Sigmoid colon (tissue), 7 donors: ENCODE measurements at places on chromosomes 12 and 14. TPM values are rescaled to one million over a fixed set of nuclear protein-coding genes. Genes with fewer than 3 reads are reported as not detected.
A peak's percentile ranks its signal among the peaks of the same experiment; 100 is the strongest.

Gene TAS2R19
- total RNA-seq, result 5.0 TPM

Gene MMP17
- total RNA-seq, result 3.6 TPM

Gene TAS2R7
- not detected for total RNA-seq

Gene USP44
- 6.1 TPM for total RNA-seq

Gene REP15
- 1.7 TPM for total RNA-seq

Gene RFLNA
- total RNA-seq, result not detected

Gene CD4
- total RNA-seq, result 2.5 TPM

Gene AJUBA
- total RNA-seq, result 5.0 TPM

DNA sequence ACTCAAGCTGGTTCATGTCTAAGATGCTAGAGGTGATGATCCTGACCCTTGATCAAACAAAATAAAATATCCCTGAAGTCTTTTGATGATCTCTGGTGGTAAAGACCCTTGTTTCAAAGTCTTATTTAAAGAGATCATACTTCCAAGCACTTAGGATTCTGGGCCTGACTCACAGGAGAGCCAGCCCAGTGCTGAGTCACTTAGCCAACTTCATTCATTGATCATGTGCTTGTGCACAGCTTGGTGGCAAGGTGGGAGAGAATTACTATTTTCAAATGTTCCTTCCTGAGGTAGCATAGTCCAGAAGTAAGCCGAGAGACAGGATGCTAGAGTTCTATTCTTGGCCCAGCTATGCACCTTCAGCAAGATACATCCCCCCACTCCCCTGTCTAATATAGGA is 40.6 kb downstream of the SCN8A start:
- no peak for DNase-seq

DNA sequence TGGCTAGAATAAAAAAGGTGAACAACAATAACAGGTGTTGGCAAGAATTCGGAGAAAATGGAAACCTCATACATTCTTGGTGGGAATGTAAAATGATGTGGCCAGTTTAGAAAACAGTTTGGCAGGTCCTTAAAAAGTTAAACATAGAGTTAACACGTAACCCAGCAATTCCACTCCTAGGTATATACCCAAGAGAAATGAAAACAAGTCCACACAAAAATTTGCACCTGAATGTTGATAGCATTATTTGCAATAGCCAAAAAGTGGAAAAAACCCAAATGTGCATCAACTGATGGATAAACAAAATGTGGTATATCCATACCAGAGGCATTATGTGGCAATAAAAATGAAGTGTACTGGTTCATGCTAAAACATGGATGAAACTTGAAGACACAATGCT is 2.3 kb upstream of the MYO1H start:
- DNase-seq, result no peak

DNA sequence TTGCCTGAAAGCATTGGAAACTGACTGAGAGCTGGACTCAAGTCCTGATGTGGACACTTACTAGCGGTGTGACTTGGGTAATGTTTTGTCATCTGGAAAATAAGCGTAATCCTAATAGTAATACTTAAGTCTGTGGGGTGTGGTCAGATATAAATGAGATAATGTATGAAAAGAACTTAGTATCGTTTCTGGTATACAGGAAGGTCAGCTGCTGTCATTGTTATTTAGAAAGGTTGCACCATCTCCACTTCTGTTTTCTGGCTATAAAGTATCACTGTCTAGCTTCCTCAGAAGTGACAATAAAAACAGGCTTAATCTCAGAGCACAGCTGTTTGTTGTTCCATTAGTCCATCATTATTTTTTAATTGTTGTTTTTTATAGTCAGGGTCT is 34.1 kb upstream of the TUBA1C start:
- no peak for DNase-seq

GRCh38 chr14:61875483-61875882 is 113.3 kb downstream of the SNAPC1 start:
- no peak for DNase-seq

GRCh38 chr14:61780125-61780524 is 17.9 kb downstream of the SNAPC1 start:
- no peak for DNase-seq

DNA sequence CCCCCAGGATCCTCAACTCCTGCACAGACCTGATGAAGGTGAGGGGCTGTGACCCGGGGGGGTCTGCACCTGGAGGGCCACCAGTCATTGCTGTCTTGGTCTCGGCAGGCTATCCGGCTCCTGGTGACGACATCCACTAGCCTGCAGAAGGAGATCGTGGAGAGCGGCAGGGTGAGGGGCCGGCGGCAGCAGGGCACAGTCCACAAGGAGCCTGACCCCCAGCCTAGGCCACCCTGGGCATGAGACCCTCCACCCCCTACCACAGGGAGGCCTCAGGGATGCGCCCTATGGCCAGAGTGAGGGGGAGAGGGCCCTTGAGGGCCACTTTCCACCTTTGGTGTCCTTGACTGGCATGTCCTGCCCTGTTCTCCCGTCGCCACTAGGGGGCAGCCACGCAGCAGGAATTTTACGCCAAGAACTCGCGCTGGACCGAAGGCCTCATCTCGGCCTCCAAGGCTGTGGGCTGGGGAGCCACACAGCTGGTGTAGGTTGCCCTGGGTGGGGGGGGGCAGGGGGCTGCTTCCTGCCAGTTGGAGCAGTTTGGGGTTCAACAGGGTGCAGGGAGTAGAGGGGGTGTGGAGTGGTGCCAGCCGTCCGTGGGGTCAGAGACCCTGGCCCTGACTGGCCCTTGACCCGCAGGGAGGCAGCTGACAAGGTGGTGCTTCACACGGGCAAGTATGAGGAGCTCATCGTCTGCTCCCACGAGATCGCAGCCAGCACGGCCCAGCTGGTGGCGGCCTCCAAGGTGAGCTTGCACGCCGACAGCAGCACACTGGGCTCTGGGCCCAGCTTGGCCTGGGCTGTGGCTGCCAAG is 25.0 kb downstream of the HIP1R start:
- peak; percentile 92 for DNase-seq

GRCh38 chr14:48690349-48690748 is 895.8 kb downstream of the RPS29 start:
- DNase-seq, result no peak

- DNase-seq, result no peak
Measured at GRCh38 chr12:75115748-75116147, 93.9 kb downstream of the KCNC2 start.

- DNase-seq, result no peak
Measured at GRCh38 chr12:65653321-65653720, 171.0 kb upstream of the HMGA2 start.

DNA sequence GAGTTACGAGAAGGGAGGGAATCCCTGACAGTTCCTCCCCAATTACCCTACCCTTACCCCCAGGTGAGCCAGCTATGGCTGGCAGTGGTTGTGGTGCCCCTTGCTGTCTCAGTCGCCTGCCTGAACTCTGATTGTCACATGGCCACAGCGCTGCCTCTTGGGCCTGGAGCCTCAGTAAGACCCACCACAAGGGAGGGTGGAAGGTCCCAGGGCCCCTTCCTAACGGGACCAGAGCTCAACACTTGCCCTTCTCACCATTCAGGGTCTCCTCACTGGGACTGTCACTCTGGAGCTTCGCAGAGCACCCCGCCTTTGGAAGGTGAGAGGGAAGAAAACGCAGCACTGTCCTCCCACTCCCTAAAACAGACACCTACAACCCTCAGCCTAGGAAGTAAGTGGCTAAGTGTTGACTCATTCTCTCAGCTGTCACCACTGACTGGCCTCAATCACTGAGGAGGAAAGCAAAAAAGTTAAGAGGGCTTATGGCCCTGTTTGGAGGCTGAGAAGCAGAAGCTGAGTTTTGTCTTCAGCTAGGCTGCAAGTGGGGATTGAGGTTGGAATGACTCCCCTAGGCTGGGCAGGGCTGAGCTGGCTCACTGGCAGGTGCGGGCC is 1.0 kb downstream of the TMEM253 start:
- DNase-seq, result no peak

- DNase-seq, result no peak
Measured at GRCh38 chr14:68866991-68867533, 74.2 kb upstream of the ZFP36L1 start.

- DNase-seq, result no peak
Measured at GRCh38 chr14:90842726-90843125, 26.5 kb upstream of the TTC7B start.

GRCh38 chr12:108884116-108885012 is 4.5 kb downstream of the DAO start:
- no peak for DNase-seq

DNA sequence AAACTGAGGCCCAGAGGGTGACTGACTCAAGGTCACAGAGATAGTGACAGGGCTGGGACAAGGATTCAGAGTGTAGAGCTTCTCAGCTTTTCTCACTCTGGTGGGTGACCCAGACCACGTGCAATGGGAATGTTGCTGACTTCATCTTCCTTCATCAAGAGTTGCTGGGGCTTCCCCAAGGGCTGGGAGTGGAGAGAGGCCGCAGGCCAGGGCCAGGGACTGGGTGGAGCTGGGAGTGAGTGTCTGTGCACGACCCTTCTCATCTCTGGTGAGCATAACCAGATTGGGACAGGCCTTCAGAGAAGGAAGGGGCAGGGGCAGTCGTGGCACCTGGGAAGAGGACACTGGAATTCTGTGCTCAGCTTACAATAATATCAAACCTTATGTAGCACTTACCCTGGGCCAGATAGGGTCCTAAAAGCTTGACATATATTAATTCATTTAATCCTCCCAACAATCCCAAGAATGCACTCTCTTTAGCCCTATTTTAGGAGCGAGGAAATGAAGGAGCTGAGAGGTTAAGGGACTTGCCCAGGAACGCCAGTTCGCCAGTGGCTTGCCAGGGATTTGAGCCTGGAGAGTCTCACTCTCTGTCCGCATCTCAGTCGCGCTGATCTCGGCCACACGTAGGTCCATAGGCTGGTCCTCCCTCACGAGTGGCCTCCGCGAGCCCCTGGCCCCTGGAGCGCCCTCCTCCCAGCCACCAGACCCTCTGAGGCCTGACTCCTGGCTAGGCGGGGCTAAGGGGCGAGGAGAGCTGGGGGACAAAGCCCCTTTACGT is 15.8 kb downstream of the KRT18 start:
- DNase-seq, result no peak

DNA sequence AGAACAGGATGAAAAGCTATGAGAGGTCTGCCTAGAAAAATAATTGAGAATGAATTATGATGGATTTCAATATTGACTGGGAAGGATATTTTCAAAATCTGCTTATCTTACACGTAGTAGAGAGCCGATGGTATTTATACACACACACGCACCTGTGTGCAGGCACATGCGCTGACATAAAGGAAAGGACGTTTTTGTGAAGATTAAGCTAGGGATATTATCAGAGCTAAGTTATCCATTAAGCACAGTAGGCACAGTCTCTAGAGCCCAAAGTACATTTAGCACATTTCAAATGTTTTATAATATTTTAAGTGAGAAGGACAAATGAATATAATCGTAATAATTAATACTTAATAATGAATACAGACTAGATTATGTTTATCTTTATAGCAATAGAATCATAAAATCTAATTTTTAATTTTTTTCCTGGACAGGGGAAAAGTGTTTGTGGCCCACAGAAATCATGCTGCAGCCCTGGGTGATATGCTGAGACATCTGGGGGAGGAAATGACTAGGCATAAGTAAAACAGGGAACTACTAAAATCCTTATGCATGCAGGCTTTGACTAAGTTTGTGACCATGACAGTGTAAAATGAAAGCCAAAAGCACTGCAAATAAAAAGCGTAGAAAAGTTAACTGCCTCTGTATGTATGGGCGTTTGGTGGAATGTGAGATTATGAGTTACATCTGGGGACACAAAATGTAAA is 146.1 kb downstream of the KITLG start:
- no peak for DNase-seq

- no peak for DNase-seq
Measured at GRCh38 chr12:77837876-77838291, 7.2 kb downstream of the NAV3 start.

DNA sequence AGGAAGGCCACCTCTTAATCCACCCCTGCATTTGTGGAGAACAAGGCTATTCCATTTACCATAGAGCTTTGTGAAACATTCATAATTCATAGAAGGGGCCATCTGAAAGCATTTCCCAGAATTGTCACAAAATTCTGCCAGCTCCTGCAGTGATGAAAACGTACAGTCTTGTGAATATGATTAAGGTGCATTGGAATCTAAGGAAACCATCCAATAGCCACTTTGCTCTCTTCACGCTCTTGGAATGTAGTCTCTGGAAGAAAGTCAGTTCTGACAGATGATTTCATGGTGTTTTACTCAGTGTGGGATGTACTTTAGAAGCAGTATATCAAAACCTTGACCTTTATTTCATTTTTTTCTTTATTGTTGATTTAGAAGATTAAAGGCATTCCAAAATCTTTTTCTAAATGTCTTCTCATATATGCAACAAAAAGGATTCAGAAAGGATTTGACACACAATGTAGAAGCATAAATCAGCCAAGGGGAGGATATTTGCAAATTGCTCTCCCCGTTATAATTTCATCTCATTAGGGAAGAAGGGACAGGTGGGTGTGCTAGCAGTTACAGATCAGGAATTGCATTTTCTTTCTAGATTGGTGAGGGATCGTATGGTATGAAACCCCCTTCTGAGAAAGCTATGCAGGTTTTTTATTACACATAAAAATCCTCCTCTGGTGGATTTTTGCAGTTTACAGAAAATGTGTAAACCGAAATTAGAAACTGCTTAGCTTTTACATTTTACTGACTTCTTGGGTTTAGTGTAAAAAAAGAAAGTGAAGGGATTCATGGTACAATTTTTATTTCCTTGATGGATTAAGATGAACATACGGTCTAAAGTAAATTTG is 390.2 kb downstream of the LRIG3 start:
- no peak for DNase-seq

DNA sequence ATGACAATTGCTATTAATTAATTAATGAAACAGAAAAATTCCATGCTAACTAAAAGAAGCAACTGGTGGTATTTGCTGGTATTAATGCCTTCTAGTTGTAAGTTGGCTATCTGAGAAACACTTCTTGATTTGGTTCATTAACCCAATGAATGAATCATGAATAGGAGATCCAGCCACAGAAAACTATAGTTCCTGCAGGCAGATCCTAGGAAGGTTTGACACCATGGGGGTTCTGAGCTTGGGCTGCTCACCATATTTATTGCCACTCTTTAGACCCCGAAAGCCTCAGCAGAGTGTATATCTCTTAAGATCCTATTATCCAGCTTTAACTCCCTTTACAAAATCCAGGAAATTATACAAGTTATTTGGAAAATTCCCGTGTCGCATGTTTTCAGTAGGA is 81.4 kb upstream of the REP15 start:
- DNase-seq, result no peak

DNA sequence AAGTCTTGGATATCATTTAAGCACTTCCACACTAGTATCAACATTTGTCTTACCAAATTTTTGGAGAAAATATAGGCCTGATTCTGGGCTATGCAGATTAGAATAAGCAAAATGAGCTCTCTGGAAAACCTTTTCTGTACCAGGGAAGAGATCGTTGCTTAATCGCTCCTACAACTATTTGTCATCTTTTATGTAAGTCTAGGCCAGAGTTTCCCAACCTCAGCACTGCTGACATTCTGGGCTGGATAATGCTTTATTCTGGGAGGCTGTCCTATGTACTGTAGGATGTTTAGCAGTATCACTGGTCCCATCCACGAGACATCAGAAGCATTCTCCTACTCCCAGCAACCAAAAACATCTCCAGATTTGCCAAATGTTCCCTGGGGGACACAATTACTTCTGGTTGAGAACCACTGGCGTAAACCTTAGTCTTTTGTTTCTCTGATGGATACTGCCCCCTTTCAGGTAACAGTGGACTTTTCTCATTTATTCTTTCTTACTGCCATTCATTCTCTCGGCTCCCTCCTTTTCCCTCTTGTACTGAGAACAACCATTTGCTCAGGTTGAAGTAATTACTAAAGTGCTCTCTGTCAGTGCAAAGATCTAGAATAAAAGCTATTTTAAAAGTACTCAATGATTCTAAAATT is 316.9 kb upstream of the E2F7 start:
- DNase-seq, result no peak

GRCh38 chr12:69608114-69608513 is 2.6 kb downstream of the LRRC10 start:
- DNase-seq, result no peak

GRCh38 chr14:30283822-30284446 is 275.0 kb upstream of the G2E3 start:
- no peak for DNase-seq
